MG63 (cell line): ENCODE measurements at places on chromosomes 2 and 18.
A peak's percentile ranks its signal among the peaks of the same experiment; 100 is the strongest.

- DNase-seq: peak; percentile 39
Observed at GRCh38 chr18:56890632-56891031, 239.5 kb downstream of the WDR7 start.

- DNase-seq: peak; percentile 5
Observed at GRCh38 chr2:195498176-195498575, 158.8 kb upstream of the SLC39A10 start.

DNA sequence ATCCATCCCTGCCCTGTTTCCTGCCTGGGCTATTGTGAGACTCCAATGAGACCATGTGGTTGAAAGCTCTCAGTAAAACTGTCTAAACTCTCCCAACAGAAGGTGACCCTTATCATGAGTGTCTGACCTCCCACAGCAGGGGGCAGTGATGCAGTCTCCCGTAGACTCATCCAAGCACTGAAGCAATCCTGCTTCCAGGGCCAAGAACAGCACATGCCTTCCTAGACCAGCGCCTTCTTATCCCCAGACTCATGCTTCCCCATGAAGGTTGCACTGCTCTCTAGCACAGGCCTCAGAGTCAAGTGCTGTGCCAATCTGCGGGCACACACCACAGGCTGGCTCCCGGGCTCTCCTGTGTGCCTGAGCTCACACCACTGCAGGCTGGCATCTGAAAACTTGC, 112.3 kb downstream of the TNS1 start:
- peak; percentile 94 for DNase-seq

- DNase-seq: no peak
Observed at GRCh38 chr2:181307203-181307991, 149.8 kb upstream of the ITGA4 start.
